ENCODE measurements at places on chromosomes 1 and 21.

GRCh38 chr1:109441069-109441468, 14.8 kb upstream of the PSMA5 start:
- no peak for DNase-seq

DNA sequence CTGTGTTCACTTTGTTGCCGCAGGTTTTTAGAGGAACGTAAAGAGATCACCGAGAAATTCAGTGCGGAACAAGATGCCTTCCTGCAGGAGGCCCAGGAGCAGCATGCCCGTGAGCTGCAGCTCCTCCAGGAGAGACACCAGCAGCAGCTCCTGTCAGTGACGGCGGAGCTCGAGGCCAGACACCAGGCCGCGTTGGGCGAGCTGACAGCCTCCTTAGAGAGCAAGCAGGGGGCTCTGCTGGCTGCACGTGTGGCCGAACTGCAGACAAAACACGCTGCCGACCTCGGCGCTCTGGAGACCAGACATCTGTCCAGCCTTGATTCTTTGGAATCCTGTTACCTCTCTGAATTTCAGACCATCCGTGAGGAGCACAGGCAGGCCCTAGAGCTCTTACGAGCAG, 42.6 kb downstream of the PCNT start:
- no peak for DNase-seq

DNA sequence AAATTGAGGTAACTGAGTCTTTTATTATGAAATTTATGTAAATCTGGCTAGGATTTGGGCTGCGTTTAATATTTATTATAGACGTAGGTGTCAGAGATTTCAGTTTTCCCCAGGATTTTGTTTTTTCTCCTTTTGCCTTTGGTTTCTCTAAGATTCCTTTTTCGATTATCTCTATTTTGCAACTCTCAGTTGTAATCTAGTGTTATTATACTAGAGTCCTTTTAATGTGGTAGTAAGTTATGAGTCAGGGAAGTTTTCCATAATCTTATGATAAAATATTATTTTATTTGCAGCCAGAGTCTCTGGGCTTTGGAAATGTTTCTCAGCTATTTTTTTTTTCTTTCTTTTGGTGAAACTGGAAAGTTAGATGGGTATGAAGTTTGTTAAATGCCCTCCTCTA, 1043.8 kb downstream of the PLA2G4A start:
- no peak for DNase-seq

GRCh38 chr1:221772117-221772516, 30.2 kb upstream of the DUSP10 start:
- no peak for DNase-seq

GRCh38 chr1:119712342-119713038, 756 bp downstream of the PHGDH start:
- no peak for DNase-seq

DNA sequence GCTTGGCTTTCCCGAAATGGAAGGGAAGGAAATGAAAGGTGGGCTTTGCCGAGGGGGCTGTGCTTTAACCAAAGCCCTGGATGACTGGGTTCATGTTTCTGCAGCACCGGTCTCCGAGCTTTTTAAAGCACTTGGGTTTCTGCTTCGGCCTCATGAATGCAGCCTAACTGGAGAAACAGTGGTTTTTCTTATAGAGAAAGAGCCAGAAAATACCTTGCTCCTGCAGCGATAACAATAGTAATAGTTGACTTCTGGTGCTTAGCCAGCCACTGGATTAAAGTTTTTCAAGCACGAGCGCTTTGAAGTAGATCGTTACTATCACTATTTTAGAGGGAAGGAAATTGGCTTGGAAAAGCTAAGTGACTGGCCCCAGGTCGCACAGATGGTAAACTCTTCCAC, 500 bp upstream of the DOCK7 start:
- no peak for DNase-seq

DNA sequence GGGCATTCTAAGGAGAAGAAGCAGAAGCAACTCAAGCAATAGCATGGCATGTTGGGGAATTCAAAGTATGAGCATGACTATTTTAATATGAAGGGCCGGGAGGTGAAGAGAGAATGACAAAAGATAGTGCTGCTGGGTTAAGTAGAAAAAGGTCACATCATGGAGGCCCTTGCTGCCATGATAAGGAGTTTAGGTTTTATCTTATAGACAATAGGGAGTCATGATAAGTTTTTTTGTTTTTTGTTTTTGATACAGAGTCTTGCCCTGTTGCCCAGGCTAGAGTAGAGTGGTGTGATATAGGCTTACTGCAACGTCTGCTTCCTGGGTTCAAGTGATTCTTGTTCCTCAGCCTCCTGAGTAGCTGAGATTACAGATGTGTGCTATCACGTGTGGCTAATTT, 3.1 kb downstream of the BNIPL start:
- DNase-seq, result no peak

- no peak for DNase-seq
Observed at GRCh38 chr1:156122086-156122485, 7.6 kb downstream of the LMNA start.
